NCI-H510A (cell line): ENCODE measurements at places on chromosomes 6 and 20.

- DNase-seq, result no peak
Observed at GRCh38 chr6:3340894-3341293, 82.1 kb downstream of the PSMG4 start.

- no peak for DNase-seq
Observed at GRCh38 chr20:17823409-17824144, 123.8 kb downstream of the BANF2 start.

- DNase-seq, result peak; percentile 36
Observed at GRCh38 chr6:157184202-157185015, 138.9 kb downstream of the TMEM242 start.

DNA sequence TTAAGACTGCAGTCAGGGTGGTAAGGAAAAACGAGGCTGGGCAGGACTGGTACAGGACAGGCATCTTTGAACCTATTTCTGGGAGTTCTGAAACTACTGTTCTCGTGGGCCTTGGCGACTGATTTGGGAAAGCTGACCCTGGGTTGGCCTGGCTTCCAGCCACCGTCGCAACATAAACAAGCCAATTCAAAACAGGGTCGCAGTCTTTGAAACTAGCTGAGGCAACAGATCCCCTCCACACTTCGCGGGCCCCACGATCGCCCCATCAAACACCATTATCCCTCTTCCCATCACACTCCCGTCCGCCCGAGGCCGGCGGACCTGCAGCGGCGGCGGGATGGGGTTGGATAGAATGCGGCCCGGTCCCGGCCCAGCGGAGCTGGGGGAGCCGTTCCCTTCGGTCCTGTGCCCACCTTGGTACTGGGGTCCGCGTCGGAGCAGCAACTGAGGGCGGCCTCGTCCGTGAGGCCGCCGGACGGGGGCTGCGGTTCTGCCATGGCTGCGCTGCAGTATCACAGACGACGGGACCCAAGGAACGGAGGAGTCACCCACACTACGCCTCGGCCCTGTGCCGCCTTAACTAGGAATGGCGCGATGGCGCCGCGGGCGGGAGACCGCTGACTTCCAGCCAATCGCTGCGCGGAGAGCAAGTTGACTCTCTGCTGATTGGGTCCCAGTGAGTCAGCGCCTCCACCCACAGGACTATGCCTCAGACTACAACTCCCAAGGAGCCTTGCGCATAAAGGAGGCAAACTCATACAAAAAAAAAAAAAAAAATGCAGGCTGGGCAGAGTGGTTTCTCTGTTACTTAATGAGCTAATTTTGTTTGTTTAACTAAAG, at the start of gene GLO1:
TSS of gene GLO1 (minus strand) at position 588 of the 840 bp plus-strand sequence. CDS start at position 497, 91 bp downstream.
- DNase-seq, result peak; percentile 98

GRCh38 chr20:9236458-9236857, 167.6 kb downstream of the PLCB4 start:
- no peak for DNase-seq

- no peak for DNase-seq
Observed at GRCh38 chr6:24854077-24854666, 55.5 kb upstream of the ARMH2 start.

DNA sequence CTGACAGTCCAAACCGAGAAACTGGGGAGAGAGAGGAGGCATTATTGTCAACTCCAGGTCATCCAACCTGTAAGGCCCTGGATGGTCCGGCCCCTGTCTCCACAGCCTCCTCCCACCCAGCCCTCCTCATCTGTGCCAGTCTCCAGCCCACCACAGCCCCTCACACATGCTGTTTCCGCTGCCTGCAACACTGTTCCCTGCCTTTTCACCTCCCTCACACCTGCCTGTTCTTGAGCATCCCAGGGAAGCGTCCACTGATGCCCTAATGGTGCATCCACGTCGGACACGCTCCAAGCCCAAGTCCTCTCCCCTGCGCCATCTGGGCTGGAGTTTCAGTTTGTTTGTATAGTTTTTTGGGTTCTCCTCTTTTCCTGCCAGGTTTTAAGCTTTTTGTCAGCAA, 52.0 kb downstream of the BMP7 start:
- no peak for DNase-seq

DNA sequence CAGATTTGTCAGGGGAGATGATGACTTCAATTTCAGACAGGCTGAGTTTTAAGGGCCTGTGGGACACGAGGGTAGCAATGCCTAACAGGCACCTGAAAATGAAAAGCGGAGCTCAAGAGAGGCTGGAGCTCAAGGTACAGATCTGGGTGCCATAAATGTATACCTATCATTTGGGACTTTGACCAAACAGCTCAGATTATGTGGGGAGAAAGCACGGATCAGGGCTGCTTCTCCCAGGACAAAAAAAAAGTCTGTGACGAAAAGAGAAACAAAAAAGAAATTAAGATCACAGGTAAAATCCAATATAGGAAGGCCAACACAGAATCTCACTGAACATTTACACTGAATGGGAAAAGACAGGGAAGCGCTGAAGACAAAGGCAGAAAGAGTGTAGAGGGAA, 1.9 kb downstream of the PRELID3B start:
- no peak for DNase-seq

DNA sequence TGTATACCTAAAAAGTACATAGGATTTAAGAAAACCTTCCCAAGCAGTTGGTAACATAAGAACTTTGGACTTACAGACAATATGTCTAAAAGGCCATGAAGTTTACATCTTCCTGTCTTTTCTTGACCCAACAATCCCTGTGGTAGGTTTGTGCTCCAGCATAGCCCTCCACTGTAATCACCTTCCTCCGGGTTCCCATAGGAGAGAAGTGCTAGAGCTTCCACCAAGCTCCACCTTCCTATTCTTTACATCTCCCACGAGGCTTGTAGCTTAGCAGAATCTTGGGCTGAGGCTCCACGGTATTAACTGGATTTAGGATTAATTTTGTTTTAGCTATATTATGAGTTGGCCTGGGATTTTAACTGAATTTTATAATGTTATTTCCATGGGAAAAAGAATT, 23.3 kb downstream of the ADGRG6 start:
- no peak for DNase-seq

DNA sequence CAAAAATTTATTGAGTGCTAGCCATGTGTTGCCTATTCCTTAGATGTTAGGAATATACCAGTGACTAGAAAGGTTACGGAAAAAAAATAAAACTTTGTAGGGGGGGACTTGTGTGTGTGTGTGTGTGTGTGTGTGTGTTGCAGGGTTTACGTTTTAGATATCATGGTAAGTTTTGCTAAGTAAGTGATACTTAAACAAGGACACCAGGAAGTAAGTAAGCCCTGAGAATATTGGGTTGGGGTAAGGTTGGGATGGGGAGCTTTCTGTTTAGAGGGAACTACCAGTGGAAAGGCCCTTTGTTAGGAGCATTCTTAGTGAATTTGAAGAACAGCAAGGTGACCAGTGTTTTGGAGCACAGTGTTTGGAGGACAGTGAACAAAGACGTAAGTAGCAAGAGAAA, 30.3 kb downstream of the NCOA3 start:
- DNase-seq, result no peak
